ENCODE measurements at places on chromosomes 11 and 22.

- no peak for DNase-seq
Observed at GRCh38 chr11:46381048-46381818, at the start of gene MDK. TSS of gene MDK (plus strand) at chr11:46381669. CDS start at chr11:46382058, 389 bp downstream.

GRCh38 chr11:13664351-13664750 lies 4.1 kb upstream of the FAR1 start:
- no peak for DNase-seq

- DNase-seq, result no peak
Observed at GRCh38 chr22:20536590-20537324, 29.3 kb downstream of the MED15 start.

- DNase-seq, result no peak
Observed at GRCh38 chr11:18264035-18264434, 2.0 kb upstream of the SAA1 start.

- DNase-seq, result no peak
Observed at GRCh38 chr11:44623341-44623730, 57.9 kb downstream of the CD82 start.

- no peak for DNase-seq
Observed at GRCh38 chr22:27642104-27642800, 159.3 kb downstream of the MN1 start.

- no peak for DNase-seq
Observed at GRCh38 chr11:90840071-90840470, 617.2 kb upstream of the CHORDC1 start.

DNA sequence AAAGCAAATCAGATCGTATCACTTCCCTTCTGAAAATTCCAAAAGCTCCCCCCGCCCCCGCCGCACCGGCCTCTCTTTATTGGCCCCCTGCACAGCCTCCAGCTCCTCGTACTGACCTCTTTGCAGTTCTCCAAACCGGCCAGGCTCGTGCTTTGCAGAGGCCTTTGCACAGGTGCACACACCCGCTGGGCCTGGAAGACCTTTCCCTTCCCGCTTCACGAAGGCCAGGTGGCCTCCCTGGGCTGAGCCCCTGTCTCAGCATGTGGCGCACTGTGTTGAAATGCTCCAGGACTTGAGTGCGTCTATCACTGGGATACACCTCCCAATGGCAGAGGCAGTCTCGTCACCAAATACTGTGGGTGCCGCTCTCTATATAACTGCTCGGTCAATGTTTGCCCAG lies 13.2 kb upstream of the ADA2 start:
- DNase-seq, result no peak

DNA sequence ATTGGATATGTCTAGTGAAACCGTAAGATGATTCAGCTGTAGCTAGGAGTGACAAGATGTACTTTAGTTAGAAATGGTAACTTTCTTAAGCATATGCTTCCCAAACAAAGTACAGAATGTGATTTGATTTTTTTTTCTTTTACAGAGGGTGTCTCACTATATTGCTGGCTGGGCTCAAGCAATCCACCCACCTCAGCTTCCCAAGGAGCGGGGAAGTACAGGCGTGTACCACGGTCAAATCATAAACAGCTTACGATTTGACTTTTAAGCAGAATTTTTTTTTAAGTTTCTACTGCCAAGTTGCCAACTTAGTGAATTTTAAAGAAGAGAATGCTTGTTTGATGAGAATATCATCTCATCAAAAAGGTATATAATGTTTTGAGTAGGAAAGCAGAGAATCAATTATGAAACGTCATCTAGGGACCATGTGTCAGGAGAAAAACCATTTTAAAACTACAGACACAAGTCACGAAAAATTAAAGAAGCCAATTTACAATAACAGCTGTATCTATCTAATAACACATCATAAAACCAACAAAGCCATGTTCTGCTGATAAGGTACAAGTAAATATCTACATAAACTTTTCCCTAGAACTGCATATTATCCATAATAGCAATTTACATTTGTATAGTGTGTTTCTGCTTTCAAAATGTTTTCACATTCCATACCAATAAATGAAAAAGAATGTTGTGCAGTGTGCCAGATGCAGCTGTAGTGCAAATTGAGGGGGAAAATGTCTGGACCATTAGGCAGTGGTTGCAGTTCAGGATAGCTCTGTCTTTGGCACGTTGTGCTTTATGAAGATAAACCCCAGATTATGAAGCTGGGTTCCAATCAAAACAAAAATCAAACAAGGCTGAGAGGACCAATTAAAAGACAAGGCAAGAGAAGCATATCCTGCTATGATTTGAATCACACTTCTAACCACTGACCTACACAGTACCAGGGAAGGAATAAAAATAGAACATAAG lies 33.7 kb upstream of the USP47 start:
- DNase-seq, result no peak

DNA sequence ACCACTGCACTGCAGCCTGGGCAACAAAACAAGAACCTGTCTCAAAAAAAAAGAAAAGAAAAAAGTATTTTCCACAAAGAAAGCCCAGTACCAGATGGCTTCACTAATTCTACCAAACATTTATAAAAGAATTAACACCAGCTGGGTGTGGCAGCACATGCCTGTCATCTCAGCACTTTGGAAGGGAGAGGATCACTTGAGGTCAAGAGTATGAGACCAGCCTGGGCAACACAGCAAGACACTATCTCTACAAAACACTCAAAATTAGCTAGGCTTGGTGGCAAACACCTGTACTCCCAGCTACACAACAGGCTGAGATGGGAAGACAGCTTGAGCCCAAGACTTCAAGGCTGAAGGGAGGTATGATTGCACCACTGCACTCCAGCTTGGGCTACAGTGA lies 20.1 kb downstream of the RSF1 start:
- no peak for DNase-seq

GRCh38 chr11:126307706-126308105 lies 3.8 kb downstream of the DCPS start:
- DNase-seq, result no peak

GRCh38 chr11:117929142-117929915 lies at the start of gene TMPRSS13:
TSS of gene TMPRSS13 (minus strand) at chr11:117929402. CDS start at chr11:117929307, 95 bp downstream.
- DNase-seq, result no peak

- DNase-seq, result no peak
Observed at GRCh38 chr11:129458278-129458677, 82.6 kb downstream of the BARX2 start.

- DNase-seq, result no peak
Observed at GRCh38 chr11:45847911-45848316, 639 bp downstream of the CRY2 start.

- DNase-seq, result peak; percentile 15
Observed at GRCh38 chr11:87437844-87438223, 400.1 kb downstream of the TMEM135 start.

DNA sequence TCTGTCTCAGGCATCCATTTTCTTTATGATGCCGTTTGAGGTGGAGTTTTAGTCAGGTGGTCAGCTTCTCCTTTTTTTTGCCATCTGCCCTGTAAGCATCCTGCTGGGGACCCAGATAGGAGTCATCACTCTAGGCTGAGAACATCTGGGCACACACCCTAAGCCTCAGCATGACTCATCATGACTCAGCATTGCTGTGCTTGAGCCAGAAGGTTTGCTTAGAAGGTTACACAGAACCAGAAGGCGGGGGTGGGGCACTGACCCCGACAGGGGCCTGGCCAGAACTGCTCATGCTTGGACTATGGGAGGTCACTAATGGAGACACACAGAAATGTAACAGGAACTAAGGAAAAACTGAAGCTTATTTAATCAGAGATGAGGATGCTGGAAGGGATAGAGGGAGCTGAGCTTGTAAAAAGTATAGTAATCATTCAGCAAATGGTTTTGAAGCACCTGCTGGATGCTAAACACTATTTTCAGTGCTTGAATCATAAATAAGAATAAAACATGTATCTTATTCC lies 10.9 kb upstream of the HBE1 start:
- peak; percentile 95 for DNase-seq

GRCh38 chr11:86948733-86949132 lies 6.5 kb downstream of the FZD4 start:
- no peak for DNase-seq

DNA sequence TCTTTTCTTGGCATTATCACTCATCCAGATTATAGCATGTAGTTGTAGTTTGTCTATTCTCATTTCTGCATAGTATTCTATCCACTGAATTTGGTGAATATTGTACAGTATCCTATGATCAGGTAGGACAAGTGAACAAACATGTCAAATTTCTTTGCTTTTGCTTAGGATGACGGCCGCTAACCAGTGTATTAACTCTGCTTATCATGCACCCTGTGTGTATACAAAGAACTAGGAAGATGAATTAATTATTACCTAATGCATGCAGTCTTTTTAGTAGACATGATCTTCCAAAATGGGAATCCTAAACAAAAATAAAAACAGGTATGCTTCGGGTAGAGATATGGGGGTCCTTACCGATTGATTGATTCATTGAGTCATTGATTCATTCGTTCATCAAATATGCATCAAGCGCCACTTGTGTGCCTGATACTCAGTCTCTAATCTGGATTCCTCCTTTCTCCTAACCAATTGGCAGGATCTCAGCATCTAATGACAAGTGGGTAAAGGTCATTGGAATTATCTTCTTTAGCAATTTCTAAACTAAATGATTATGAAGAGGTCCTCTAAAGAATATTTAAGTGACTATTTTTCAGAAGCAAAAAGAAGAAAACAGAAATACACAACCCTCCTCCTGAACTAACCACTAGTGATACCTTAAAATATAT lies 27.9 kb downstream of the PRDM11 start:
- DNase-seq, result no peak

DNA sequence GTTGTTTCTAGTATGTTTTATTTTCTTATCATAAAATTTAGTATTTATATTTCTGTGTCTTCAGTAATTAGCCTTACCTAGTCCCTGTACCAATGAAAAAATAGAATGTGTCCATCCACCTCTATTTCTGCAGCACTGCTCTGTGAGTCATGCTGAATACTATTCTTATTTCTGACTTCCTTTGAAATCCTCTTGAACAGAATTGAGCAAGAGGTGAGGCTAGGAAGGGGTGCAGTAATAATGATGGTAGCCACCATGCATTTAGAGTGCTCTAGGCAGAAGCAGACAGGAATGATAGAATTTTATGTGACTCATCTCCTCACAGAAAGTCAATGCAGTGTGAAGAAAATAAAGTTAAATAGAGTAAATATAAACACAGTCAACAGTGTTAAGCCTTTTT lies 60.0 kb downstream of the OR10A6 start:
- DNase-seq, result no peak

- no peak for DNase-seq
Observed at GRCh38 chr11:97990162-97990920, 1030.4 kb upstream of the CNTN5 start.

- no peak for DNase-seq
Observed at GRCh38 chr22:31578171-31578570, 81.8 kb downstream of the SFI1 start.

- DNase-seq, result no peak
Observed at GRCh38 chr11:75667255-75667830, 1.5 kb downstream of the MAP6 start.

- DNase-seq, result no peak
Observed at GRCh38 chr11:66359662-66360087, 11.9 kb downstream of the SLC29A2 start.

- no peak for DNase-seq
Observed at GRCh38 chr11:94405062-94405833, 4.0 kb upstream of the GPR83 start.

GRCh38 chr11:129922674-129923073 lies 27.3 kb upstream of the NFRKB start:
- DNase-seq, result no peak

GRCh38 chr22:38873469-38874411 lies 1.7 kb upstream of the CBX6 start:
- DNase-seq, result no peak

DNA sequence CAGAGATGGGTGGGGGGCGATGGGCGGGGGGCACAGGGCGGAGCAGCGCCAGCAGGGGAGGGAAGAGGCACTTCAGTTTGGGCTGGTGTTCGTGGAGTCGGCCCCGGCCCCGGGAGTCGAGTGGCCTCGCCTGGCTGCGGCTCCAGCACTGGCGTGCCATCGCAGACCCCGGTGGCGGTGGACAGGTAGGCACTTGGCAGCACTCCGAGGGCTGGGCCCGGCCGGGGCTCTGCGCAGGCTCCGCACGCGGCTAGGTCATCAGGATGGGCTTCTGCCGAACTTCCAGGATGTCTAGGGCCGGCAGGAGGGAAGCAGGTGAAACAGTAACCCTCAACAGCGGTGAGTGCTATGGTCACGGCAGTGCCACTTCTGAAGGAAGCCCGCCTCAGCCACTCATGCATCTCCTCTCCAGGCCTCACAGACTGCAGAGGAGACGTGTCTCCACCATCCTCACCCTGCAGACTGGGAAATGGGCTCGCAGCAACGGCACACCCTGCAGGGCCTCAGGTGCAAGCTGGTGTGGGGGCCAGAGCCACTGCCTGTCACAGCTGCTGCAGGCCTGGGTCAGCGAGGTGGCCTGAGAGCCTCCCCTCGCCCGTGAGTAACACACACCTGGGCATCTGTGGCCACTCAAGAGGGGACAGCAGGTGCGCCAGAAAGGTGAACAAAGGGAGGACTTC lies 33.3 kb downstream of the NUP50 start:
- no peak for DNase-seq

GRCh38 chr22:39170825-39171622 lies 18.5 kb upstream of the CBX7 start:
- DNase-seq, result no peak

GRCh38 chr11:115052601-115053000 lies 374.3 kb downstream of the NXPE2 start:
- no peak for DNase-seq

DNA sequence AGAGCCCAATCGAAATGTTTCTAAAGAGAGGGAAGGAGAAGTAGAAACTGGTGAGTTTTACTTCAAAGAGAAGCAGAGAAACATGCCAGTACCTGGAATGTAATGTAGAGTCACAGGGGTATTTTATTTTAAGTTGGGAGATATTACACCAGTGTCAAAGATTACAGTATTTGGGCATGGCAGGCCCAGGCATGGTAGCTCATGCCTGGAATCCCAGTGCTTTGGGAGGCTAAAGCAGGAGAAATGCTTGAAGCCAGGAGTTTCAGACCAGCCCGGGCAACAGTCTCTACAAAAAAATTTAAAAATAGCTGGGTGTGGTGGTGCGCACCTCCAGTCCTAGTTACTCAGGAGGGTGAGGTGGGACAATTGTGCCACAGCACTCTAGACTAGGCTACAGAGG lies 2.7 kb downstream of the SYCE3 start:
- no peak for DNase-seq

DNA sequence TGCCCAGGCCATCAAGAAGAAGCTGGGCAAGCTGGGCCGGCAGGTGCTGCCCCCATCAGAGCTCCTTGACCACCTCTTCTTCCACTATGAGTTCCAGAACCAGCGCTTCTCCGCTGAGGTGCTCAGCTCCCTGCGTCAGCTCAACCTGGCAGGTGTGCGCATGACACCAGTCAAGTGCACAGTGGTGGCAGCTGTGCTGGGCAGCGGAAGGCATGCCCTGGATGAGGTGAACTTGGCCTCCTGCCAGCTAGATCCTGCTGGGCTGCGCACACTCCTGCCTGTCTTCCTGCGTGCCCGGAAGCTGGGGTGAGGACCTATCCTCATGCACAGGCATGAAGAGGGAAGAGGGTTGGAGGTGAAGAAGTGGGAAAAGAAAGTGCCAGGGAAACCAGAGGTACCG lies 5.3 kb upstream of the NHERF4 start:
- DNase-seq, result no peak

DNA sequence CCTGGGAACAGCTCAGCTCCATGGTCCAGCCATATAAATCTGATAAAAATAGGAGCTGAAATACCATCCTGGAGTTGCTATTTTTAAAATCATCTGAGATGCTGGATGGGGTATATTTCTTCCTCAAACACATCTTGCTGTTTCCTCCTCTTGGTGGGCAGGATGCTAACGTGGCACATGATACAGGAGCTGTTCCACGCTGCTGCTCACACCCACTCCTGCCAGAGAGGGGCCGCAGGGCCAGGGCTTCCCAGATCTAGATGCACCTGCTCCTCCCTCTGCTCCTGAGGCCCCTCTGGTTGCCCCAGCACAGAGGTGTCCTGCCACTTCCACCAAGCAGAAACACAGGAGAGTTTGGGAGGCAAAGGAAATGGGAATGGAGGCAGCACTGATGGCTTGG lies 3.3 kb upstream of the ST3GAL4 start:
- DNase-seq, result no peak

Data from AG09319 (cell line).